ENCODE measurements at places on chromosomes 11 and 22.

GRCh38 chr11:2251138-2251537 is 19.2 kb downstream of the ASCL2 start:
- no peak for DNase-seq

DNA sequence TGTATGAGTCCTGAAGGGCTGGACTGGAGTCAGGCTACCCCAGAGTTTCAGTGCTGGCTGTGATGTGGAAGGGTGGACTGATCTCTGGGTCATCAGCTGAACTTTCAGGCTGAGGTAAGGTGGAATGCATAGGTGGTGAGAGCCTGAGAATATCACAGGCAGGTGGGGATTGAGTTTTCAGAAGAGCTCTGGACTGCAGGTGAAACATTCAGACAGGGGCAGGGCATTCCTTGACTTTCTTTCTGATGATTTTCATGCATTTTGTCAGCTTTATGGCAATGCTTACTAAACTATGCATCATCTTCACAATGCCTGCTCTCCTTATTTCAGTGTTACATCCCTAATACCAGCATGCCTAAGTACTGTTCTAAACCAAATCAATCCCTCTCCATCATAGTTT is 755.0 kb downstream of the KCNA4 start:
- DNase-seq: no peak

GRCh38 chr11:79028225-79028624 is 412.6 kb downstream of the TENM4 start:
- no peak for DNase-seq

GRCh38 chr11:67287355-67288197 is 1.5 kb upstream of the ANKRD13D start:
- DNase-seq: no peak

- peak; percentile 81 for DNase-seq
Observed at GRCh38 chr11:65425105-65425970, 2.7 kb downstream of the NEAT1 start.

GRCh38 chr11:72773291-72773690 is 20.6 kb downstream of the STARD10 start:
- DNase-seq: no peak

DNA sequence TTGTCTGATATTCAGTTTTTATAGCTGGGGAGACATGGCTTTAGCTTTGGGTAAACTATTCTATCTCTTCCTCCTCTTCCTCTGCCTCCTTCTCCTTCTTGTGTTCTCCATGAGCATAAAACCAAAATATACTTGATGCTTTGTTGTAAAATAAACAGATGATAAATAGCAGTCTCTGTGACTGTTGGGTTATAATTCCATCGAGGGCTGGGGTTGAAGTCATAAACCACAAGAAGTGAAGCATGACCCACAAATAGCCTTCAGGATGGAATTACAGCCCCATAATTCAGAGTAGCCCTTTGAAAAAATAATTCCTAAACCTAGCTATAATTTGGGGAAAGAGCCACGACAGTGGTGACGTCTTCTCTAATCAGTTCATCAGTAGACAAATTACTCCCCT is 177.7 kb downstream of the SNX19 start:
- no peak for DNase-seq

GRCh38 chr22:26777156-26777801 is 119.9 kb downstream of the MIAT start:
- DNase-seq: peak; percentile 2

DNA sequence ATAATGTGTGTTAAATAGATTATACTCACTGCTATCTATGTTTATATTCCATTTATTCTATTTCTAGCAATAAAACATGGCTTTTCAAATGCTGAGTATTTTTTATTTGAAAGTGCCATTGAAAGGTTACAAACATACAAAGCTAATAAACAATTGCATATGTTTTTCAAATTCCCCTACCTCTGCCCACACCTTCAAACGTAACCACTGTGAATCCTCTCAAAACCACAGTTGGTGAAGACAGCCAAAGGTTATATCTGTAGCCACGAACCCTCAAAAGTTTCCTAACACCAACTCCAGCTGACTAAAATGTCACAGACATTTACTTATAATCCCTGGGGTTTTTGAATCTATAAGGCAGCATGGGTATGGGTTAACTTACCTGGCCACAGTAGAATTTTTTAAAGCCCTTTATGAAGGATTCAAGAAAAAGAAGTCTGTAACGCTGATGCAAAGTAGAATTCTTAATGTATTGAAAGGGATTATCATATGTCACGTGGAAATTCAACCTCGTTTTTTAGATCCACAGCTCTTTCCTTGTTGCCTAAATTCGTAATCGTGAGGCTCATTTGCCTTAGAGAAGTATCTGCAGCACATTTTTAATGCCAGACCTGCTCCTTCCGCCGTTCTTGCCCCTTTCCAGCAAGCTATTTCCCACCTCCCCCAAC is 122.5 kb upstream of the ZC3H12C start:
- DNase-seq: no peak

All from G401 (cell line).